Endothelial cell of umbilical vein (primary cell): ENCODE measurements at places on chromosomes 4 and X. TPM values are rescaled to one million over a fixed set of nuclear protein-coding genes. Genes with fewer than 3 reads are reported as not detected.

- no peak for DNase-seq
These were observed 26.1 kb downstream of the GASK1B start for GRCh38 chr4:158146736-158147135.

DNA sequence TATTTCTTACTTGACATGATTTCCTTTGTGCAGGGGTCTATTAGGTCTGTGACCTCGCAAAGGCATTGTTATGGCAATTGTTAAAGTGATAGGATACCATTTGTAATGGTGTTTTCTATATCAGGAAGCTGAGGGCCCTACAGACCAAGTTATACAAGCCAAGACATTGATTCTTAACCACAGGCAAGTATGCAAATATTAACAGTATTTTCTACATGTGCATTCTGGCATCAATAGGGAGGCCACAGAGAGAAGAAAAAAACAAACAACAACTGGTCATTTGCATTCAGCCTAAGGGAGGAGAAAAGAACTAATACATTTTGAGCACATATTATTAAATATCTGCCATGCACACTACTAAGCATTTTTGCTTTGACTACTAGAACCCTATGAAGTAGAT, 28.5 kb downstream of the GBA3 start:
- no peak for DNase-seq

Gene SOX3
- total RNA-seq: not detected in 2 replicates

DNA sequence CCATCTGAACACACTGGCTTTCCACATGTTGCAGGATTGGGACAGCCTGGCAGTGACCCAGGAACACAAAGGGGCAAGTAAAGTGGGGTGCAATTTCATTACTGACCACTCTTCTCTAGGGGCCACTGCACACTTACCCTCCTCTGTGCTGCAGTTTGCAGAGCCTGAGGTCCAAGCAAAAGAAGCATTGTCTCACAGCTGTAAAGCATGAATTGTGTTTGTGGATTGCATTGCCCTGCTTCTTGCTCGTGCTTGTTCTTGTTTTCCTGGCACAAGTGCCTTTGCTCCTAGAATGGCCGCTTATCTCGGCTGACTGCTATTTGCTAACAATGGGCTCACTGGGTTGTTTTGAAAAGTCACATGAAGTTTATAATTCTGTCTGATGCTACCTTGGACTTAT, 209.1 kb upstream of the JADE1 start:
- peak; percentile 65 for DNase-seq

Gene ABLIM2
- 0.30 and 0.66 TPM in 2 replicates for total RNA-seq

Gene SPANXB1
- total RNA-seq: not detected in 2 replicates

DNA sequence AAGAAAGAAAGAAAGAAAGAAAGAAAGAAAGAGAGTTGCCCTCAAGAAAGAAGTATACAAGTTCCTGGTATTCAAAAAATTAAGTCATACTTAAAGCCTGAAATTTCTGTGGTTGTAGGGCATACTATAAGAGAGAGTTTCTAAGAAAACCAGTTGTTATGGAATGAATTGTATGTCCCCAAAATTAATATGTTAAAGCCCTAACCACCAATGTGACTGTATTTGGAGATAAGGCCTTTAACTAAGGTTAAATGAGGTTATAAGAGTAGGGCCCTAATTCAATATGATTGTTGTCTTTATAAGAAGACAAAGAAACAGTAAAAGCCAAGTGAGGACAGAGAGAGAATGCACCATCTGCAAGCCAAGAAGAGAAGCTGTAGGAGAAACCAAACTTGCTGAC, 521.1 kb downstream of the CCSER1 start:
- DNase-seq: no peak
